ENCODE measurements at places on chromosomes 3 and 15.

DNA sequence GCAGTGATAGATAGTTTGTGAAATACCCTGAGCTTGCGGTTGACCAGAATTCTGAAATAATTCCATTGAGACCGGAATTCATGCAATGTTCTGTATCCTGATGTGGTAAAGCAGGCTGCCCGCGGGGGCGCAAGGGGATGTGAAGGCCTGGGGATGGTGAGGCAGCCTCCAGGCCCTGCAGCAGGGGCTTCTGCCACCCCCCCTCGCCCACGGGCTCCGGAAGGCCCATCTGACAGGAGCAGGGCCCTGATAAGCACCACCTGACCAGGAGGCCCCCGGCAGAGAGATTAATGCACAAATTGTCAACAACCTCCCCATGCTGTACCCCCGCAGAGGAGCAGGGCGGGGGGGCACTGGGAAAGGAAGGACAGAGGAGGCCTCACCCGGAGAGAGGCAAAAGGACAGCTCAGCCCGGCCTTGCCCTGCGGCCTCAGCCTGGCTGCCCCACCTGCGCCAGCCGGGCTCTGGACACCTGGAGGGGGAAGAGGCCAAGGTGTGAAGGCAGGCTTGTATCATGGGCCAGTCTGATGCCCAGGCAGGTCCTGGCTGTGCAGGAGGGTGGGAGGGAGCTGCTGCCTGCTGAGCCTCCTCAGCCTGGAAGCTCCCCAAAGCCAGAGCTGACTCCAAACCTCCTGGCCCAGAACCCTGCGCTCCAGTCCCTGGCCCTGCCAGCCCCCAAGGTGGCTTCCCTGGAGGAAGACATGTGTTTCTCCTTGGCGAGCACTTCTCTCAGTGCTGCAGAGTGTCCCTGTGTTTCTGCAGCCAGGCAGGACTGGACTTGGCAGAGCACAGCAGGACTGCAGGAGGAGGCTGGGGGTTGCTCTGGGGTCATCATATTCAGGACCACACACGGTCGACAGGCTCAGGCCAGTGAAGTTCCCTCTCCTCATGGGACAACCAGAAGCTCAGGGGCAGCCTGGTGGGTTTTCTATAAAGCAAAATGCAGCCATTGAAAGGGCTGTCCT, 46.5 kb downstream of the RPN1 start:
- DNase-seq: no peak

- no peak for DNase-seq
These were observed 443 bp upstream of the NR2F2 start for GRCh38 chr15:96330064-96330449.

- no peak for DNase-seq
These were observed 28.9 kb upstream of the ESYT3 start for GRCh38 chr3:138405486-138405885.

GRCh38 chr3:113054552-113054951, 63.8 kb downstream of the GTPBP8 start:
- DNase-seq: no peak

GRCh38 chr3:56688191-56688590, 5.1 kb upstream of the TASOR start:
- DNase-seq: no peak

- DNase-seq: no peak
These were observed 3.8 kb upstream of the KCNMB2 start for GRCh38 chr3:178532476-178532875.

DNA sequence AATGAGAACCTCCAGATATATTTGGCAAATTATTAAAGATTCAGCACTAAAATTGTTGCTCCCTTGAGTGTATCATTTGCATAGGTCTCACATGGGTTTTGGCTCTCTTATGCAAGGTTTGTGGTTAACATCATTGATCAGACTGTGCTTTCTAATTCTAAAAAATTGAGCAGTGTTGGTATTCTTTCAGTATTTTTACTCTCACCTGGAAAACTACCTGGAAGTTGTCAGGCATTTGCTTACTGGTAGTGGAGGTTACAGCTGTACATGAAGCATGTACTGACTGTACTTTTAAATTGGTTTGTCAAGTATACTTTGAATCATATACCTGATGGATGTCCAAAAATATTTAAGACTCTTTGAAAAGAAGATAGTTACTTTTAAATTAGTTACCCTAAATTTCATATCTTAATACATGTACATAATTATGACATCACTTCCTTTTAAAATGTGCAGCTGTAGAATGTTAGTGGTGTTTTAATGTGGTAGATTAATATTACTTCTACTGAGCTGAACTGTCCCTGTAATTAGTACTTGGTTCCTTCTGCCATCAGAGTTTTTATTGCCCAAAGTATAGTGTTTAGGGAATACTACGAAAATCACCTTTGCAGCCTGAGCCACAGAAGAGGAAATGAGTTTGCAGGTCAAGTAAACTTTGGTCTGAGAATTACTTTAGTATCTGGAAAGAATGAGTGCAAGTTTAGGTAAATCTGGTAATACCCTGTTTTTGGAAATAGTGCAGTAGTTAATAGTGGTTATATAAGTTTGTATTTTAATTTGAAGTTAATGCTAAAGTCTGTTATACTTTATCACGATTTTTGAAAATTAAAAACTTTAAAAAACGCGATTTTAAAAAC, 2.8 kb downstream of the CHD2 start:
- DNase-seq: no peak

All from stimulated activated CD4-positive, alpha-beta T cell treated with anti-CD3 and anti-CD28 coated beads, Interleukin-15, amount 100 ng/mL, for 1 hour (primary cell).